ENCODE measurements at places on chromosomes 2 and 18.

- no peak for DNase-seq
Measured at GRCh38 chr2:232920055-232920454, 50.0 kb downstream of the SNORC start.

DNA sequence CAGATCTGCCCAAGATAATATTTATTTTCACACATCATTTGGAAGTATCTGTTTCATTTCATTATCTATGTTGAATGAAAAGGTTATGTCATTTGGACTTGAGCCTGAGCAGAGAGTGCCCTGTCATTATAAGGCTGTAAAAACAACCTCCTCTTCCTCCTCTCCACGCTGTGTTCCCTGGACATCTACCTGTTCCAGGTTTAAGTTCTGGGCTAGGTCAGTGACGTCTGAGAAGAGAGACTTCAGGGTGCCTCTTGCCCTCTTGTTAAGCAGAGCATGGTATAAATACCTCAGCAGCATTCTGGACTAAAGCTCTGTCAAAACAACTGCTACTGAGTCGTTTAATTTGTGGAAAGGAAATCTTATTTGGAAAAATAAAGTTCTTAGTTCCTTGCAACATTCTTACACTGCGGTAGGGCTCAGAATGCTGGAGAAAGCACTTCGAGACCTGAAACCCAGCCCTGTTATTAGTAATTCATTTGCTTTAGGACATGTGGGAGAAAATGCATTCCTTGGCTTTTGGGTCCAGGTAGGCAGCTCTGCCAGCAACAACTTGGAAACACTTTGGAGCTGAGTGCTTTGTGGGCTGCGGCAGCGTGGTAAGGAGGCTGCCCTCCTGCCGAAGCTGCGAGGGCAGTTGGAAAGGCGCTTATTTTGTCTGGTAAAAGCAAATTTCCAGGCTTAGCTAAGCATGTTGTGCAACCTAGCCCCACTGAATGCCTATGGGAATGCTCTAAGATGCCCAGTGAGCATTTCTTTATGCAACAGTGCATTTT lies 91.8 kb upstream of the NEDD4L start:
- no peak for DNase-seq

GRCh38 chr2:208415897-208416296 lies 9.3 kb downstream of the PTH2R start:
- no peak for DNase-seq

GRCh38 chr2:102253140-102253752 lies 58.1 kb upstream of the IL1RL1 start:
- no peak for DNase-seq

- DNase-seq, result no peak
Measured at GRCh38 chr2:205405752-205406151, 276.5 kb upstream of the NRP2 start.

GRCh38 chr2:223057569-223057968 lies 5.6 kb downstream of the KCNE4 start:
- DNase-seq, result no peak

GRCh38 chr18:8424917-8425725 lies 184.1 kb upstream of the RAB12 start:
- no peak for DNase-seq

GRCh38 chr18:55997151-55997561 lies 409.2 kb upstream of the TCF4 start:
- no peak for DNase-seq

DNA sequence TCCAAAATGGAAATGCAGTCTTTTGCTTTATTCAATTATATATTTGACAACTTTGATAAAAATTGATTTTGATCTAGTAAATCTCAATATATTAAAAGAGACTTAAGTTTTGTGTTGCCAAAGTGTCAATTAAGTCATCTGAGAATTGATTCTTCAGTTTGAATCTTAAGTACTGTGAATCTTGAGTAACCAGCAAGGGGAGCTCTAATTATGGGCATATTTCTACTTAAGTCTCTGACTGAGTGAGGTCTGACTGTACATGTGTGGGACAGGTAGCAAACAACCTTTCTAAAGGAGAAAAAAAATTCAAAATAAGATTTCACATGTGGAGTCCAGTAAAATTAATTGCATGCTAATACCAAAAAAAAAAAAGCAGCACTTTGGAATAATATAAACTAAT lies 503.7 kb upstream of the SLC8A1 start:
- DNase-seq, result no peak

DNA sequence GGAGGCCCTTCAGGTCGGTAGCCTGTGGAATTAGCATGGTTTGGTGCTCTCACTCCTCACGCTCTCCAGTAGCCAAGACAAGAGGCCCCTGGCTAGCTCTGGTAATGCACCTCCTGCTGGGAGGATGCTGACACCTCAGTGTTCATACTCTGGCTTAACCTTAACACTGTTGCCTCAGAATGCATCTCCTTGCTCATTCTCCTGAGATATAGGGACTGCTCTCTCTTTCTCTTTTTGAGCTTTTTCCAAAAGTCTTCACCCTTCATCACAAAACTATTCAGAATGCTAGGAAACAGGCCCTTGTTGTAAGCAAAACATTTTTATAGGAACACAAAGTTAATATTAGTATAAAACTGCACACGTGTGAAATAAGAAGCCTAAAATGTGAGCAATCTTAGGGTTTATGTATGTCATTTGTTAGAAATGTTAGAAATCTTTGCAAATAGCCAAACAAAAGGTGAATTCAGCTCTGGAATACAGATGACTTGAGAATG lies 17.3 kb upstream of the IMPA2 start:
- no peak for DNase-seq

GRCh38 chr2:222884114-222884771 lies 23.4 kb downstream of the ACSL3 start:
- no peak for DNase-seq

DNA sequence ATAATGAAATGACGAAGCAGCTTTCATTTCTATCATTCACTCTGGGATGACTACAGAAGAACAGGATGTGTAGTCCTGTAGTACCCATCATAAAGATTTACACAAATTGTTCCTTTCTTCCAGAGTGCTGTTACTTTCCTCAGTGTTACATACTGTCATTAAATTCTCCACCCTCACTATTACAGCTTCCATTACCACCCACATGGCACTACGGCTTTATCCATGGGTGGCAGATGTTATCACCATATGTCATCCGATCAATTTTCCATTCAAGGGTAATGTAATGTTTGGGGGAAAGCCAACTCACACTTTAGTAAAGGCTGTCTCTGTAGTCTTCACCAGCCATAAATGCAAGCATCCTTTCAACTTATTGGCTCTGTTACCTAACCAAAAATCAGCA lies 7.1 kb upstream of the CSRNP3 start:
- no peak for DNase-seq

GRCh38 chr2:236205867-236206645 lies 37.9 kb upstream of the GBX2 start:
- no peak for DNase-seq

- DNase-seq, result no peak
Measured at GRCh38 chr2:64565949-64566710, 42.0 kb downstream of the AFTPH start.

GRCh38 chr2:138275292-138275690 lies 226.3 kb upstream of the SPOPL start:
- no peak for DNase-seq

DNA sequence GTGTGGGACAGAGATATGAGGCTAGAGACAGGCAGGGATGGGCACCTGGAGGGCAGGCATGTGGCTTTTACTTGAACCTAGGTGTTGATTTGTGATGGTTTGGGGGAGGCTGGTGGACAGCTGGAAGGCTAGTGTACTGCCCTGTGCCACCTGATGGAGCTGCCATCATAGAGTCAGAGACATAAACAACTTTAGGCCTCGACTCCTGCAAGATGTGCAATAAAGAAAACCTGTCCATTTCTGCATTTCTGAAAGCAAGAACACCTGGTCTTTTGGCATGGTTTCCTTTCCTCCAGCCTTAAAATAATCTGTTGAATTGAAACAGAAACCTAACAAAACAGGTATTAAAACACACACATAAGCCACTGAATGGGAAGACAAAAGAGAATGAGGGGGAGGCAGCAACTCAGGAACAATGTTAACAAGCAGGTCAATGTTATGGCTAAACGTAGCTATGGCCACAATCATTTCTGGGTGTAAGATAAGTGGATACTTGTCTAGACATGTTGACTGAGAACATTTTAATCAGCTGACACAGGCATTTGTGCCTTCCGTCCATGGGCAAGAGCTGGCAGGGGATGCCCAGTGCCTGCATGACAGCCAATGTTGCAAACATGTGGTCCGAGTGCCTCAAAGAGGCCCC lies 87.8 kb downstream of the KCTD1 start:
- DNase-seq, result no peak

DNA sequence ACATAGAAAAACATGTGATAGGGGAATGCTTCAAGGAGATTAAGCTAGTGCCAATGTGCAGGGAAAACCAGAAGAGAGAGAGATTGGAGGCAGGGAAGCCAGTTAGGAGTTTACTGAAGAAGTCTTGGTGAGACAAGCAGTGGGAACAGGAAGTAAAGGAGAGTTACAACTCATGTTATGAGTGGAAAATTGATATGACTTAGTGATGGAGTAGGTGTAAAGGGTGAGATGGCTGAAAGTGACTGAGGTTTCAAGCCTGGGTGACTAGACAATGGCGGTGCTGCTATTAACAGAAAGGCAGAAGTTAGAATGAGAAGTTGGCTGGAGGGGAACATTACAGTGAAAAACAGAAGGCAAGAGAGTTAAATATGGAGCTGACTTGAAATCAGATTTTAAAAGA lies 16.5 kb downstream of the DOK1 start:
- no peak for DNase-seq

- DNase-seq, result no peak
Measured at GRCh38 chr18:68152770-68153169, 562.1 kb downstream of the TMX3 start.

GRCh38 chr2:183037553-183038340 lies 510 bp downstream of the NCKAP1 start:
- DNase-seq, result peak; percentile 43

GRCh38 chr2:67631483-67631882 lies 234.3 kb downstream of the ETAA1 start:
- DNase-seq, result no peak

GRCh38 chr2:62334009-62334408 lies 138.1 kb downstream of the B3GNT2 start:
- no peak for DNase-seq

DNA sequence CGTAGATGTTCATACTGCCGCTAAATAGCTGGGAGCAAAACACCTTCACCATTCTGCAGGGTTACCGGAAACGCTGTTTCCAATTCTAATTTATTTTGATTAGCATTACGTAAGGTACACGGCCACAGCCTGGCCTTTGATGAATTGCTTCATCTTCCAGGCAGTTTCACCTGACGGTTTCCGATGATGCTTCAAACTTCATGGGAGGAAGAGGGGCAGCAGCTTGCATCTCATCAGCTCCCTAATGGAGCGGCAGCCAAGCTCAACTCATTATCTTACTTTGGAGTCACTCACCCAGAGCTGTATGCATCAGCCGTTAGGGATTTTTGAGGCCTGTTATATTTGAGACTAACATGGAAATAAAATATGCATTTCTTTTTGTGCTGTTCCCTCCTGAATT lies 54.8 kb downstream of the TMEM18 start:
- no peak for DNase-seq

- no peak for DNase-seq
Measured at GRCh38 chr2:173187941-173188788, 112.5 kb downstream of the MAP3K20 start.

- DNase-seq, result no peak
Measured at GRCh38 chr2:128789776-128790455, 471.2 kb upstream of the HS6ST1 start.

- no peak for DNase-seq
Measured at GRCh38 chr2:38499548-38500282, 103.0 kb downstream of the HNRNPLL start.

GRCh38 chr2:100986157-100986556 lies 15.9 kb upstream of the RPL31 start:
- no peak for DNase-seq

DNA sequence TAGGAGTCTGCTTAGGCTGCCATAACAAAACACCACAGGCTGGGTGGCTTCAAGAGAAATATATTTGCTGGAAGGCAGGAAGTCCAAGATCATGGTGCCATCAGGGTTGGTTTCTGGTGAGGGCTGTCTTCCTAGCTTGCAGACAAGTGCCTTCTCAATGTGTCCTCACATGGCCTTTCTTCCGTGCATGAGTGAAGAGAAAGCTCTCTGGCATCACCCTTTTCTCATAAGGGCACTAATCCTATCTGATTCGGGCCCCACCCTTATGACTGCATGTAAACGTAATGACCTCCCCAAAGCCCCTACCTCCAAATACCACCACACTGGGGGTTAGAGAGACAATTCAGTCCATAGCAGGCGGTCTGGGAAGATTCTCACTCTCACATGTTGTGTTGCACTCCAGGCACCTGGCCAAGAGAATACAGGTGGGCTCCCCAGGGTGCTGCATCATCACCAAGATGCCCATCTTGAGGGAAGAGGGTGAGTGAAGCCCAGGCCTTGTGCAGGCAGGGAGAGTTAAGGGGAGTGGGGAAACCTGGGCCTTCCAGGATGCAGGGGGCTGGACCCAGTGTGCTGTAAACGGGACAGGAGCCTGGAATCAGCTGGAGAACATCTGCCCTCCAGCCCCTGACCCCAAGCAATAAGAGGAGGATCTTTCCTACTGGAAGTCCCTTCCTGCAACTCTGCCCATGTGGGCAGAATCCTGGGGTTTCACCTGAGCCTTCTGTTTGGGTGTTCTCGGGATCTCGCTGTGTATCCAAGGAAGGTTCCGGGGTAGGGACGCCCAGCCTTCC lies 10.2 kb downstream of the CATIP start:
- no peak for DNase-seq

GRCh38 chr2:172858473-172858745 lies 122.8 kb downstream of the RAPGEF4 start:
- DNase-seq, result no peak

GRCh38 chr2:226478109-226478809 lies 321.4 kb downstream of the IRS1 start:
- DNase-seq, result no peak

- DNase-seq, result no peak
Measured at GRCh38 chr2:137705296-137705695, 259.0 kb upstream of the HNMT start.

DNA sequence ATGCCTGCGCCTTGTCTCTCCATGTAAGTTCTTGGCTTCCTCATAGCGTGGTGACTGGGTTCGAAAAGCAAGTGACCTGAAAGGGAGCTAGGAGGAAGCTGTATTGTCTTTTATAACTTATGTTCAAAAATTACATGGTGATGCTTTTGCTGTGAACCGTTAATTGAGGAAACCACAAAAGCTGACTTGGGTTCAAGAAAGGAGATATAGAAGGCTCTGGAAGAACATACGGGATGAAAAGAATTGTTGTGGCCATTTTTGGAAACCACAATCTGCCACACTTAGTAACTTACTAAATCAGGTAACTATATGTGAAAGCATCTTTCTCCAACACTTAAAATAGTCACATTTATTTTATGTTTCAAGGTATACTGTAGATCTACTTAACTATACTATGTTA lies 177.0 kb upstream of the RBMS1 start:
- no peak for DNase-seq

DNA sequence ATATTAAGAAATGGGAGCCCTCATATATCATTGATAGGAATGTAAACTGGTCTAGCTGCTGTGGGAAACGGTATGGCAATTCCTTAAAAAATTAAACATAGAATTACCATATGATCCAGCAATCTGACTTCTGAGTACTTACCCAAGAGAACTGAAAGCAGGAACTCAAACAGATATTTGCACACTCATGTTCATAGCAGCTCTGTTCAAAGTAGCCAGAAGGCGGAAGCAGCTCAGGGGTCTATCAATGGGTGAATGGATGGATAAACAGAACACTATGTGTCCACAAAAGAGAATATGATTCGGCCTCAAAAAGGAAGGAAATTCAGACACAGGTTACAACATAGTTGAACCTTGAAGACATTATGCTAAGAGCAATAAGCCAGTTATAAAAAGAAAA lies 135.7 kb upstream of the NDUFV2 start:
- no peak for DNase-seq

- no peak for DNase-seq
Measured at GRCh38 chr18:78610179-78610578, 369.4 kb upstream of the SALL3 start.

All from amygdala (tissue), 56 donors.